ENCODE measurements at places on chromosomes 3 and 15. TPM values are rescaled to one million over a fixed set of nuclear protein-coding genes. Genes with fewer than 3 reads are reported as not detected.
A peak's percentile ranks its signal among the peaks of the same experiment; 100 is the strongest.

- H3K27me3 ChIP-seq: no peaks in the 10 kb centered on the region
- H3K36me3 ChIP-seq: no peaks in the 10 kb centered on the region
- H3K4me3 ChIP-seq: no peak overlapping the region
- no peaks in the 10 kb centered on the region for H3K4me1 ChIP-seq
Measured at GRCh38 chr3:32583708-32584107, 13.1 kb upstream of the DYNC1LI1 start.

The SAXO2 gene
- total RNA-seq: 1.1 TPM

- no peak overlapping the region for H3K4me3 ChIP-seq
- no peak for DNase-seq
- H3K4me1 ChIP-seq: no peaks in the 10 kb centered on the region
- H3K27ac ChIP-seq: no peak overlapping the region
Measured at GRCh38 chr3:78496501-78496900, 1271.3 kb downstream of the ROBO1 start.

- no peaks in the 10 kb centered on the region for H3K4me1 ChIP-seq
- no peaks in the 10 kb centered on the region for H3K36me3 ChIP-seq
- H3K27ac ChIP-seq: no peak overlapping the region
- no peak overlapping the region for H3K4me3 ChIP-seq
- no peaks in the 10 kb centered on the region for H3K27me3 ChIP-seq
Measured at GRCh38 chr3:163939926-163940325, 1138.4 kb downstream of the SI start.

- H3K27me3 ChIP-seq: no peaks in the 10 kb centered on the region
- H3K4me1 ChIP-seq: peaks cover 3% of the 10 kb centered on the region
- no peak for DNase-seq
- no peak overlapping the region for H3K4me3 ChIP-seq
- H3K27ac ChIP-seq: no peak overlapping the region
Measured at GRCh38 chr3:56304069-56304468, 164.2 kb downstream of the ERC2 start.

DNA sequence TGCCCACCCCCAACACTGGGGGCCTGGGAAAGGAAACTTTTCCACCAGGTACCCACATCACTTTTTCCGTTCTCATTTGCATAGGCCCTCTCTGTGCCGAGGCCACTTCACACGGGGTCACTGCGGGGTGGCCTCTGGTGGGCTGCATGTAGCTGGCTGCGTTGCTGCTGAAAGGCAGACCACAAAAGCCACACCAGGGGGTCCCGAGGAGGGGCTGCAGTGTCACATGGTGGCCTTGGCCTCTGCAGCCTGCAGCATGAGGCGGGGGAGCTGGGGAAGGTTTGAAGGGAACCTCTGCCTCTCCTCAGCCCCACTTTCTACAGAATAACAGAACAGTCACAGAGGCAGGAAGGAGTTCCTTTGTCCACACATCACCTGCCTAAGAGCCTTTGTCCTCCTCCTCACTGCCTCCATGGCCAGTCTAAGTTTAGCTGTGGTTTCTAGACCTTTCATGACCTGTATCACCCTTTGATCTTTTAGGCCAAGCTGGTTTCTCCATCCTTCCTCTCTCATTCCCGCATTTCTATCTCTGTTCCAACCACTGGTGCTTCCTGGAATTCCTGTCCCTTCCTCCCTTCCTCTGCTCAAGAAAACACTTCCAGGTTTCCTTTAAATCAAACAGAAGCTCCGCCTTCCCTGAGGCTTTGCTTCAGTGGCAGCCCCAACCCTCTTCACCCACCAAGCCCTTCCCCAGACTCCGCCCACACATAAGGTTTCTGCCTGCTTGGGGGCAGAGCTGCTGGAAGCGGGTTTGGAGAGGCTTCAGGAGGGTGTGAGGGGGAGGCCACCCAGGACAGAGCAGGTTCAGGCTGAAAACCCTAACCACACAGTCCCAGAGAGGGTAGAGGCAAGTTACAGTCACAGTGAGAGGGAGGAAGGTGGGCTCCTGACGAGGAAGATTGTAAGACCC is 150.7 kb upstream of the TLE3 start:
- peaks cover 5% of the 10 kb centered on the region for H3K27me3 ChIP-seq
- no peaks in the 10 kb centered on the region for H3K36me3 ChIP-seq
- peaks cover 20% of the 10 kb centered on the region for H3K4me1 ChIP-seq

GRCh38 chr3:105040026-105040622 is 326.6 kb upstream of the ALCAM start:
- no peaks in the 10 kb centered on the region for H3K27me3 ChIP-seq
- no peak overlapping the region for H3K27ac ChIP-seq
- no peaks in the 10 kb centered on the region for H3K4me1 ChIP-seq
- H3K4me3 ChIP-seq: no peak overlapping the region
- no peaks in the 10 kb centered on the region for H3K36me3 ChIP-seq

The ADPRH gene
- total RNA-seq: 4.0 TPM

- no peak for DNase-seq
- H3K4me3 ChIP-seq: no peak overlapping the region
- H3K4me1 ChIP-seq: no peaks in the 10 kb centered on the region
Measured at GRCh38 chr3:134959516-134959915, 164.5 kb downstream of the EPHB1 start.

The HYKK gene
- 4.0 TPM for total RNA-seq

The NLGN1 gene
- total RNA-seq: 8.5 TPM

The GRAMD2A gene
- total RNA-seq: 0.98 TPM

DNA sequence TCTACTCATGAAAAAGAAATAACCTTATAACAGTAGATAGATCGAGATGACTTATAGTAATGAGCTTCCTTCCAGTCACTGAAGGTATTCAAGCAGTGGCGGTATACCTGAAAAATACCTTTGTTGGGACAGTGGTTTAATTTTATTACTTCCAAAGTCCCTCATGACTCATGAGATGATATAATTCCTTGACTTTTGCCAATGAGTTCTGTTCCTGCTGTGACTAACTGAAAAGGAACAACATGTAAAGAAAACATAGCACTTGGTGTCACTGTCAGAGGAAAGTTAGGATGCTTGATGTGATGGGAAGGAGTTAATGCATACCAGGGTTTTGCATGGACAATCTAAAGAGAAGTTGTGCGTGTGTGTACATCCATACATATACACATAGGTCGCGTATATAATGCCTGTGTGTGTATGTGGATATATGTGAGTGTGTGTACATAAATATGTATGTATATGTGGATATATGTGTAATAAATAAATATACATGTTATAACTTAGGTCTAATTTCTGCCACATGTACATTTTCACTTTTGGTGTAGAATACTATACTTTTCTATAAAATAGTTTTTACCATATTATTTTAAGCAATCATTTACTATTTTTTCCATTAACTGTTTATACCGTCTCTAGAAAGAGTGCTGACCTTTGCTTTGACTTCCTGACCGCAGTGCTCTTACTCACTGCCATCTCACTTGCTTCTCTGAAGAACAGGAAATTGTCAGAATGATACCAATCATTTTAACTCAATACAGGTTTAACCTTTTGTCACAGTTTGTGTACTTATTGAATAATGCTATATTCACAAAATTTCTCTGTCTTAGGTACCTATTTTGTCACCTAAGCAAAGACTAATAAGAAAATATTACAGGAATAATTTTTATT is 12.6 kb upstream of the PAK2 start:
- peaks cover 11% of the 10 kb centered on the region for H3K36me3 ChIP-seq
- no peak overlapping the region for H3K27ac ChIP-seq
- H3K4me3 ChIP-seq: no peak overlapping the region
- no peaks in the 10 kb centered on the region for H3K4me1 ChIP-seq
- H3K27me3 ChIP-seq: no peaks in the 10 kb centered on the region
- no peak for DNase-seq

The IL1RAP gene
- 15.4 TPM for total RNA-seq

DNA sequence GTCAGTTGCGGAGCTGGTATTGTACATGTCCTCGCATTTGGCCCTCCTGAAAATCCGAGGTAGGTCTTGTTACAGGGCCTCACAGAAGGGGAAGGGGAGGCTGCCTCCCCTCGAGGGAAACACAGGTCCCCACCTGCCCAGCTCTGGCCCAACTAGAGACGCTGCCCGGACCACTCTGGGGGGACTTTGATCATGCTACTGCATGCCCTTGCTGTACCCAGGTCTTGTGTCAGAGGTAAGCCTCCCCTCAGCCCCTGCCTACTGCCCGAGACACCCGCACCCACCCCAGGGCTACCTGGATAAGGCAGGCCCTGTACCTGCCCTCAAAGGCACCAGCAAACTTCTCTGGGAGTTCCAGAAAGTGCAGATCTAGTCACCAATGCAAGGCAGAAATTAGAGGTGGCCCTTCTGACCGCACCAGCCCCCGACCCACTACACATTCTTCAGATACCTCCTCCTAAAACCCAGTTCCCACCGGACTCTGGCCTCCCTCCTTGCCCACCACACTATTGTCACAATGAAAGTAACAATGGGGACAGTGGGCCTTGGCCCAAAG is 981 bp upstream of the SCAP start:
- peaks cover 12% of the 10 kb centered on the region for H3K4me1 ChIP-seq
- no peak overlapping the region for H3K4me3 ChIP-seq
- no peak overlapping the region for H3K27ac ChIP-seq

DNA sequence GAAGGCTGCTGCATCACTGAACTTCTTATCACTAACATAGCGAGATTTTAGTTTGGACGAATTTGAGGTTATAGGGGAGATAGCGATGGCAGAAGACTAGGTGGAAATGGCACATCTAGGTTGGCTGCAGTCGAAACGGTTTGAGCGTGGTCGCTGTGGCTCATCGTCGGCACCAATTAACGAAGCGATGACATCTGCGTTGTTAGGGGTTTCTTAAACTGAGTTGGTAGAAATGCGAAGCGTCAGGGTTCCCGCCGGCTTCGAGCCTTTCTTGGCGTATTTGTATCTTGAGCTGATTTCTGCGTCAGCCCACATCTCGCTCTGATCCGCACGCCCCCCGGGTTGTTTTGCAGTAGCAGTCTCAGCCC is 319 bp downstream of the LNP1 start:
- DNase-seq: peak; percentile 74
- H3K27me3 ChIP-seq: no peaks in the 10 kb centered on the region
- H3K27ac ChIP-seq: peak overlapping the region; percentile 99
- H3K4me1 ChIP-seq: peaks cover 9% of the 10 kb centered on the region
- H3K36me3 ChIP-seq: no peaks in the 10 kb centered on the region

GRCh38 chr15:29050870-29051269 is 165.1 kb downstream of the APBA2 start:
- no peaks in the 10 kb centered on the region for H3K4me1 ChIP-seq
- H3K4me3 ChIP-seq: no peak overlapping the region
- no peaks in the 10 kb centered on the region for H3K36me3 ChIP-seq
- H3K27me3 ChIP-seq: no peaks in the 10 kb centered on the region
- peak; percentile 11 for DNase-seq
- H3K27ac ChIP-seq: no peak overlapping the region

- no peak overlapping the region for H3K27ac ChIP-seq
- no peak for DNase-seq
- H3K4me3 ChIP-seq: no peak overlapping the region
- peaks cover 2% of the 10 kb centered on the region for H3K4me1 ChIP-seq
- H3K36me3 ChIP-seq: peaks cover 4% of the 10 kb centered on the region
Measured at GRCh38 chr3:36459177-36459576, 78.9 kb downstream of the STAC start.

The HCLS1 gene
- total RNA-seq: 4.1 TPM

DNA sequence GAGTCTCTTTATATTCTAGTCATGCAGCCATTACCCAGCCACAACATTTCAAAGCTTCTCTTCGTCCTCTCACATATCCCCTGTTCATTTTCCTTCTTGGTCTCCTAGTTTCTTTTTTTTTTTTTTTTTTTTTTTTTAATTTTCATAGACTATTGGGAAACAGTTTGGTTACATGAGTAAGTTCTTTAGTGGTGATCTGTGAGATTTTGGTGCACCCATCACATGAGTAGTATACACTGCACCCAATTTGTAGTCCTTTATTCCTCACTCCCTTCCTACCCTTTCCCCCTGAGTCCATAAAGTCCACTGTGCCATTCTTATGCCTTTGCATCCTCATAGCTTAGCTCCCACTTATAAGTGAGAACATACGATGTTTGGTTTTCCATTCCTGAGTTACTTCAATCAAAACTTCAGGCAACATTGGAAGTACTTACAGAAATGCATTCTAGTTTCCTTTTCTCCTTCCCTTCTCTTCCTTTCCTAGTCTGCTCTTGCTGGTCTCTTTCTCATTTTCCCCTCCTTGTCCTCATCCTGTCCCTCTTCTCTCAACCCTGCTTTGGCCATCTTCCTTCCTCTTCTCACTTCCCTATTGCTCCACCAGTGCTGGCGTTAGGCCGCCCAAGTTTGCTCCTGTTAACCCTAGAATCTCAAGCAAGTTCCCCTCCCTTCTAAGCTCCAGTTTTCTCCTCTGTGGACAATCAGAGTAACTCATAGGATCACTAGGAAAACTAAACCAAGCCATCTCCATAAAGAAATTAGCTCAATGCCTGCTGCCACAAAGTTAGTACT is 4.8 kb downstream of the ATP8B4 start:
- no peaks in the 10 kb centered on the region for H3K27me3 ChIP-seq
- no peaks in the 10 kb centered on the region for H3K36me3 ChIP-seq
- DNase-seq: peak; percentile 71
- no peaks in the 10 kb centered on the region for H3K4me1 ChIP-seq

DNA sequence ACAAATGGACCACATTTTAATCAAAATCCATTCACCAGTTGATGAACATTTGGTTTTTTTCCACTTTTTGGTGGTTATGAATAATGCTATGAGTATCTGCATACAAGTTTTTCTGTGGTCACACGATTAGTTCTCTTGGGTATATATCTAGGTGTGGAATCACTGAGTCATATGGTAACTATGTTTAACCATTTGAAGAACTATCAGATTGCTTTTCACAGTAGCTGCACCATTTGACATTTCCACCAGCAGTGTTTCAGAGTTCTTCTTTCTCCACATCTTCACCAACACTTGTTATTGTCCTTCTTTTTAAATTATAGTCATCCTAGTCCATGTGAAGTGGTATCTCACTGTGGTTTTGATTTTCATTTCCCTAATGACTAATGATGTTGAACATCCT is 33.3 kb upstream of the ATG7 start:
- DNase-seq: no peak
- no peaks in the 10 kb centered on the region for H3K36me3 ChIP-seq
- H3K4me3 ChIP-seq: no peak overlapping the region

DNA sequence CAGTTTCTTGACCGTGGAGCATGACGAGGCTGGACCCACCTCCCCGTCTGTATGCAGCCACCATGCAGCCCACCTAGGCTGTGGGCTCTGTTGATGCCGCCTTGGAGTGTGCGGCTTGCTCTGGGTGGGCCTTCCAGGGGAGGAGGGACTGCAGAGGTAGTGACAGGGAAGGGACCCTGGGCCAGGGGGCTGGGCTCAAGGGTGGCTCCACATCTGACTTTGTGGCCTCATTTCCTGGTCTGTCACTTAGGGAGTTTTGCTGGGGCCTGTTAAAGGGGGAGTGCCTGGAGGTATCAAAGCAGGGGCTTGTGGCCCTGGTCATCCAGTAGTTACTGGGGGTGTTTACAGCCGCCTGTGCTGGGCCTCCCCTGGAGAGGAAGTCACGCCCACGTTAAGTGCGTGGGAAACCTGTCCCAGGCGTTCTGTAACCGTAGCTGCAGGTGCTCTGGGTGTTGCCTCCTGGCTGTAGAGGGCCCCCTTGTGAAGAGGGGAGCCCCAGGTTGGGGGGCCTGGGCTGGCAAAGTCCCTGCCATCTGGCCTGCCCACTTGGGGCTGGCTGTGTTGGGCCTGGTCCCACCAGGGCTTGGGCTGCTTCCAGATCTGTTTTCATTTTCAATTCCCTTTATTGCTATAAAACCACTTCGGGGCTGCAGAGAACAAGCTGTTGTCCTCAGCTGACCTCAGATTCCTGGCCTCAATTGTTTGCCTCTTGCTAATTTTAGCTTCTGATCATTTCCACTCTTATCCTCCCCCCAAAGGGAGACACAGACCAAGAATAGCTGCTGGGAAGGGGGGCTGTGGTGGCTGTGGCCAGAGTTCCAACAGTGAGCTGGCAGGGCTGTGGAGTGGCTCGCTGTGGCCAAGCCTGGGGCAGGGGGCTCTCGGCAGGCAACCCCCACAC is 26.5 kb downstream of the KLF13 start:
- peaks cover 41% of the 10 kb centered on the region for H3K4me1 ChIP-seq
- H3K27me3 ChIP-seq: no peaks in the 10 kb centered on the region
- peak overlapping the region; percentile 85 for H3K27ac ChIP-seq
- H3K4me3 ChIP-seq: no peak overlapping the region
- H3K36me3 ChIP-seq: peaks cover 11% of the 10 kb centered on the region
- peak; percentile 92 for DNase-seq

The EIF5A2 gene
- 5.1 TPM for total RNA-seq

The EPHB1 gene
- total RNA-seq: 3.5 TPM
